A549 treated with CpdA at 1 μM for 4 hours (cell line): ENCODE measurements at places on chromosomes 13 and 19. TPM values are rescaled to one million over a fixed set of nuclear protein-coding genes. Genes with fewer than 3 reads are reported as not detected.

Gene PGLYRP1
- total RNA-seq = not detected in 5 replicates

Gene OLFM4
- not detected in 5 replicates for total RNA-seq

Gene CNN2
- 48.1 to 59.4 TPM (median 53.7 TPM) in 5 replicates for total RNA-seq

Gene SGCG
- not detected in 5 replicates for total RNA-seq

Gene CD70
- total RNA-seq = 14.3 to 26.7 TPM (median 23.4 TPM) in 5 replicates

Gene IL11
- total RNA-seq = 79.7 to 115 TPM (median 99.1 TPM) in 5 replicates

Gene GPC5
- not detected in 5 replicates for total RNA-seq

Gene ARRDC5
- total RNA-seq = not detected in 5 replicates

Gene UBAC2
- total RNA-seq = 64.0 to 70.8 TPM (median 67.9 TPM) in 5 replicates
